Fibroblast of skin of left quadriceps (primary cell): ENCODE measurements at places on chromosomes 12 and 14.

DNA sequence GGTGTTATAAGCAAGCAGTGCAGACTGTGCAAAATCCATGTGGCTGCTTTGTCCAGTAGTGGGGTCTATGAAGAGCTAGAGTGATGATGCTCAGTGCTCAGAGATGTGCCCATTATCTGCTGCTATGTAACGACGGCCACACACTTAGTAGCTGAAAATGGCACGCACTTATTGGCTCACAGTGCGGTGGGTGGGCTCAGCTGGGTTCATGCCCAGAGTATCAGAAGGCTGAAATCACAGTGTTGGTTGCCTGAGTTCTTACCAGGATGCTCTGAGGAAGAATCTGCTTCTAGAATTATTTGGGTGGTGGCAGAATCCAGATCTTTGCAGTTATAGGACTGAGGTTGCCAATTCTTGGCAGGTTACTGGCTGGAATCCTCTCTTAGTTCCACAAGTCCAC, 124.7 kb downstream of the SLC15A4 start:
- DNase-seq, result no peak

DNA sequence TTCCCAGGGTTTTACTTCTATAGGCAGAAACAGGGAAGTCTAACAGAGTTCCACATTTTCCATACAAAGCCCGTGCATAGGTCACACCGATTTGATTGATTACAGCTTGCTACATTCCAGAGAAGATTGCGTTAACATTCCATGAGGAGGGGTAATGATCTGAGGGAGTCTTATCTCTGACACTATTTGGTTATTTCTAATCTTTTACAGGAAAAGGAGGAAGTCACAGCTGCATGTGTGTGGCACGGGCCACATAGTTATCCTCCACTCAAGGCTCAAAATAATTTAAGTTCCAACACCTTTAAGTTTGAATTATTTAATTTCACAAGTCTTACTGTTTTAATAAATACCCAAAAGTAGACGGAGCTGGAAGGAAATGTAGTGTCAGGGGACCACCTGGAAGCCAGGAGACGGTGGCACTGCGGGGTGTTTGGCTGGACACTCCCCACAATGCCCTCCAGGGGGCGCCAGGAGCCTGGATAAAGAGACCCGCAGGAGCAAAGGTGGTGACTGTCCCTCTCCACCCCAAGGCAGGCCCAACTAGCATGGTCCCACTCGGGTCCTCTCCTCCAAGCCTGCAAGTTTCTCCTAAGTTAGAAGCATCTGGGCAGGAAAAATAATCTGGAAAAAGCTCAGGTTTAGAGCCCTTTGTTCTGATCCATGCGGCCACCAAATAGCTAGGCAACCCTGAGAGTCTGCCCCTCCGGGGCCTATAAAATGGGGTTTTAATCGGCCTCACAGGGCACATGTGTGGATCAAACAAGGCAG, 20.2 kb downstream of the KRT8 start:
- DNase-seq, result no peak

- DNase-seq, result no peak
Observed at GRCh38 chr12:27273114-27273513, 29.0 kb downstream of the STK38L start.

- DNase-seq, result no peak
Observed at GRCh38 chr14:32985866-32986265, 47.2 kb downstream of the NPAS3 start.

- no peak for DNase-seq
Observed at GRCh38 chr12:111367661-111368221, 1.2 kb downstream of the PHETA1 start.

GRCh38 chr12:54475537-54475936, 2.1 kb upstream of the GTSF1 start:
- peak; percentile 6 for DNase-seq

- DNase-seq, result no peak
Observed at GRCh38 chr12:103829092-103829491, 11.9 kb downstream of the NT5DC3 start.

DNA sequence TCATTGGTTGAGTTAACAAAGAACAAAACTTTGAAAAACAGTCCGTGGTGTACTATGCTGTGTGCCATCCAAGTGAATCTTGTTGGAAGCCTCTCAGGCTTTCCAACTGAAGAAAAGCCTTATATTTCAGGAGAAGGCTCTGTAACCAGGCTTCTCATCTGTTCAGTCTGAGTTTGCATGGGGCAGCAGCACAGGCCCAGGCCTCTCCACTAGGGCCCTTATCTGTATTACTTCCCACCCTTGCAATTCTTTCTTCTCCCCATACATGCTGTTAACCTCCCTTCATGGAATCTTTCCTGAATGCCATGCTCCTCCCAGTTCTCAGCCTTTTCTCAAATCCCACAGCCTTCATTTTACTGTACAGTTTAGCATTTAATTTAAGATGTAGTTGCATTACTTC, 28.3 kb downstream of the FRMD6 start:
- no peak for DNase-seq

GRCh38 chr12:96710127-96710745, 196.8 kb upstream of the NEDD1 start:
- DNase-seq, result no peak

- DNase-seq, result no peak
Observed at GRCh38 chr12:132355742-132356681, 26.6 kb upstream of the GALNT9 start.

GRCh38 chr12:41731061-41731460, 413.6 kb downstream of the GXYLT1 start:
- DNase-seq, result no peak
